Muscle of leg (tissue), 16 donors: ENCODE measurements at places on chromosomes 12 and 14. TPM values are rescaled to one million over a fixed set of nuclear protein-coding genes. Genes with fewer than 3 reads are reported as not detected.

The UNC119B gene
- polyA plus RNA-seq: 12.6 TPM

The SAMD15 gene
- polyA plus RNA-seq: 0.41 TPM

GRCh38 chr12:42698213-42698612, 108.7 kb upstream of the PRICKLE1 start:
- DNase-seq: no peak

DNA sequence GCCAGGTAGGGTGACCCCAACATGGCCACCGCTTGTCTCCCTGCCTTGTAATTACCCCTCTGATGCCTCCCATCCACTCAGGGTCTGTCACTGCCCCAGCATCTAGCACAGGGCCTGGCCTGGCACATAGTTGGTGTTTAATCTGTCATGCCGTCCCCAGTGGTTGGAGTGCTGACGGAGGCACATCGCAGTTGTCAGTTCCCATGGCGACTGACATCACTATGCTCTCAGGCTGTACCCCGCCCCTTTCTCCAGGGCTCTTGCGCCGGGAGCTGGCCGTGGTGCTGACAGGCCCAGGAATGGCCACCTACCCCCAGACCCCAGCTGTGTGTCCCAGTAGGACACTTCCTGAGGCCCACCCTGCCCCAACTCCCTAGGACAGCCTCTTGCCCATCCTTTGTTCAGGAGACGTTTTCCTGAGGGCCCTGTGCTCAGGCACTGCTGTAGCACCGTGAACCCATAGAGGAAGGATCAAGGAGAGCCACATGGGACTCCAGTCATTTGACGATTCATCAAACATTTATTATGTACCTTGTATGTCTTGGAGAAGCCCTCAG, 23.0 kb downstream of the FAM222A start:
- DNase-seq: peak; percentile 75
